ENCODE measurements at places on chromosomes 5 and 9. TPM values are rescaled to one million over a fixed set of nuclear protein-coding genes. Genes with fewer than 3 reads are reported as not detected.

Gene DCAF12
- total RNA-seq: 27.1 TPM

Gene FOXD4L6
- not detected for total RNA-seq

Gene NRG2
- 3.5 TPM for total RNA-seq

Gene GPR151
- total RNA-seq: not detected

Gene RXFP3
- not detected for total RNA-seq

Gene UGCG
- 22.7 TPM for total RNA-seq

Gene SPZ1
- not detected for total RNA-seq

Gene NMUR2
- not detected for total RNA-seq

Gene ARAP3
- total RNA-seq: 5.6 TPM

Gene FAM81B
- not detected for total RNA-seq

Gene KIF4B
- 0.05 TPM for total RNA-seq

Gene TNFSF8
- 0.73 TPM for total RNA-seq

DNA sequence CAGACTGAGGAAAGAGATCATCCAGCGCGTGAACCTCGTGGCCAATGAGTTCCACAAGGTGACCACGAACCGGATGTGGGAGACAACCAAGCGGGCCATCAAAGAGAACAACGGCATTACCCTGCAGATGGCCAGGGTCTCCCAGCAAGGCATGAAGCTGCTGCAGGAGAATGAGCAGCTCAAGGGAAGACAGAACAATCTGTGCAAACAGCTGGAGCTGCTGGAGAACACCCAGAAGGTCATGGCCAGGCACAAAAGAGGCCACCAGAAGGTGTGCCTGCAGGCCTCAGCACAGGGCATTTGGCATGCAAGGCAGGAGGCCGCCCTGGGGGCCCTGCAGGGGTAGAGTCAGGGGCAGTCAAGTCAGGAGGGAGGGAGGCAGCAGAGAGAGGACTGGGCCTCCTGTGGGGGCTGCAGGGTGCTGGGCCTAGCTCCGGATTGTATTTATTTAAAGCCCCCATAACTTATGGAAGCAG, 4.2 kb downstream of the PTRH1 start:
- DNase-seq: no peak

GRCh38 chr5:168317521-168318147, 26.2 kb downstream of the WWC1 start:
- DNase-seq: no peak

GRCh38 chr9:136021872-136022681, 60.9 kb upstream of the UBAC1 start:
- DNase-seq: peak; percentile 11

DNA sequence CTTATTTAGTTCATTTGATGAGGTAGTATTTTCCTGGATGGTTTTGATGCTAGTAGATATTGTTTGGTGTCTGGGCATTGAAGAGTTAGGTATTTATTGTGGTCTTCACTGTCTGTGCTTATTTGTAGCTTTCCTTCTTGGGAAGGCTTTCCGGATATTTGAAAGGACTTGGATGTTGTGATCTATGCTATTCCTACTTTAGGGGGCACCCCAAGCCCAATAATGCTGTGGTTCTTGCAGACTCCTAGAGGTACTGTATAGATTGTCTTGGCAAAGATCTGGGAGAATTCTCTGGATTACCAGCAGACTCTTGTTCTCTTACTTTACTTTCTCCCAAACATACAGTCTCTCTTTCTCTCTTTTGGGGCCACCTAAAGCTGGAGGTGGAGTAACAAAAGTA, 315.7 kb downstream of the MAT2B start:
- DNase-seq: no peak

- no peak for DNase-seq
These were observed 627.7 kb downstream of the CCDC171 start for GRCh38 chr9:16180546-16180945.

GRCh38 chr5:77209495-77210090, 887 bp upstream of the PDE8B start:
- no peak for DNase-seq

GRCh38 chr9:98254228-98255060, 1.0 kb downstream of the TBC1D2 start:
- DNase-seq: no peak

GRCh38 chr5:78182838-78183237, 111.7 kb downstream of the AP3B1 start:
- DNase-seq: no peak

DNA sequence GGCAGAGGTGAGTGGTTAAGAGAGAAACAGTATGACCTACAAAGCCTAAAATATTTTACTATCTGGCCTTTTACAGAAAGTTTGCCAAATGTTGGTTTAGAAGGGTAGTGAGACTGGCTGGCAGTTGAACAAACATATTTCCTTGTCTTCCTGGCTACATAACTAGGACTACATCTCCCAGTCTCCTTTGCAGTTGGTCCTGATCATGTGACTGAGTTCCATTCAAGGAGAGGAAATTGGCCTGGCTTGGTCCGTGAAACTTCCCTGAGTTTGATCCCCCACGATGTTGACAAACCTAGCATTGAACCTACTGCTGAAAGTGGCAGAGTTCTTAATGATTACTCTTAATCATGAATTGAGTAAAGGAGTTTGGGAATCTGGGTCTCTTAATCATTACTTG, 280.8 kb downstream of the SLIT3 start:
- no peak for DNase-seq

- no peak for DNase-seq
These were observed 168.6 kb downstream of the CARTPT start for GRCh38 chr5:71887680-71888079.

- DNase-seq: no peak
These were observed 22.3 kb downstream of the TTF1 start for GRCh38 chr9:132384376-132384775.

- no peak for DNase-seq
These were observed 3.8 kb downstream of the RNF44 start for GRCh38 chr5:176533390-176533789.

- DNase-seq: no peak
These were observed 92.8 kb downstream of the SNX18 start for GRCh38 chr5:54610197-54610944.

DNA sequence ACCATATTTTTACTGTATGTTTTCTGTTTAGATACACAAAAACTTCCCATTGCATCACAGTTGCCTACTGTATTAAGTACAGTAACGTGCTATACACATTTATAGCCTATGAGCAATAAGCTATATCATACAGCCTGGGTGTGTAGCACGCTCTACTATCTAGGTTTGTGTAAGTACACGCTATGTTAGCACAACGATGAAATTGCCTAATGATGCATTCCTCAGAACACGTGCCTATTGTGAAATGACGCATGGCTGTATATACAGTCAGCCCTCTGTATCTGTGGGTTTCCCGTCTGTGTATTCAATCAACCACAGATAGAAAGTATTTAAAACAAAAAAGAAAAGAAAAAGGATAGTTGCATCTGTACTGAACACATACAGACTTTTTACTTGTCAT, 64.2 kb downstream of the SGCD start:
- no peak for DNase-seq

- DNase-seq: no peak
These were observed 2.3 kb upstream of the FUT7 start for GRCh38 chr9:137034039-137034708.

DNA sequence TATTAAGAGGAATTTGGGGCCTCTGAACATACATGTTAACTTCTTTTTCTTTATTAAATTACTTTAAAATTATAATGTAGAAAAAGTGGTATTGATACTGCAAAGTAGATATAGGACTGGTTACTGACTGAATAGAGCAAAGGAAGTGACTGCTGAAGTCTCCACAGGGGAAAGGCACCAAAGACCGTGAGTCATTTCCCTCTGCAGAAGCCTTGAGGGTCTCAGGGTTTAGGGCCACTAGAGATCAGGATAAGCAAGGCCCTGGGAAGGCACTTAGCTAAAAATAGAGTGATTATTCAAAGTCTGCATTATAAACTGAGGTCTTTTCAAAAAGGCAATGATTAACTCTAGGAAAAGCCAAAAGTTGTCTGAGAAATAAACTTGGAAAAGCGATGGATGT, 44.7 kb upstream of the ITGA1 start:
- DNase-seq: no peak

DNA sequence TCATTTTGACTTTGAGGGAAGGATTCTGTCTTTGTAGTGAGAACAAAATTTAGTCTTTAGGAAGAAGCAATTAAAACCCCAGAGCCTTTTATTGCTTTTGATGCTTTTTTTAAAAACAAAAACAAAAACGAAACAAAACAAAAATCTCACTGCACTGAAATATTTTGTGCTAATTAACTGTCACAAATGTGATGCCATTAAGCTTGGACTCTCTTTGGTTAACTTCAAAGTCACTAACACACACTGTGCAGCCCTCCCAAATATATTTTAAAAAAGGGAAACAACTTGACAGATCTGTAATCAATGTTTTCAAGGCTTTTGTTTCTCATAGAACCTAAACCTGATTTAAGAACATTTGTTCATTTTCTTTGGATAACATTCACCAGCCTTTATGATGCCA, 290.7 kb downstream of the MAST4 start:
- DNase-seq: no peak

- DNase-seq: no peak
These were observed 56.1 kb downstream of the IRX2 start for GRCh38 chr5:2695200-2695891.

GRCh38 chr5:35325836-35326235, 95.5 kb upstream of the PRLR start:
- DNase-seq: no peak

- no peak for DNase-seq
These were observed 147.6 kb downstream of the NR2F1-AS1 start for GRCh38 chr5:93433422-93433821.

DNA sequence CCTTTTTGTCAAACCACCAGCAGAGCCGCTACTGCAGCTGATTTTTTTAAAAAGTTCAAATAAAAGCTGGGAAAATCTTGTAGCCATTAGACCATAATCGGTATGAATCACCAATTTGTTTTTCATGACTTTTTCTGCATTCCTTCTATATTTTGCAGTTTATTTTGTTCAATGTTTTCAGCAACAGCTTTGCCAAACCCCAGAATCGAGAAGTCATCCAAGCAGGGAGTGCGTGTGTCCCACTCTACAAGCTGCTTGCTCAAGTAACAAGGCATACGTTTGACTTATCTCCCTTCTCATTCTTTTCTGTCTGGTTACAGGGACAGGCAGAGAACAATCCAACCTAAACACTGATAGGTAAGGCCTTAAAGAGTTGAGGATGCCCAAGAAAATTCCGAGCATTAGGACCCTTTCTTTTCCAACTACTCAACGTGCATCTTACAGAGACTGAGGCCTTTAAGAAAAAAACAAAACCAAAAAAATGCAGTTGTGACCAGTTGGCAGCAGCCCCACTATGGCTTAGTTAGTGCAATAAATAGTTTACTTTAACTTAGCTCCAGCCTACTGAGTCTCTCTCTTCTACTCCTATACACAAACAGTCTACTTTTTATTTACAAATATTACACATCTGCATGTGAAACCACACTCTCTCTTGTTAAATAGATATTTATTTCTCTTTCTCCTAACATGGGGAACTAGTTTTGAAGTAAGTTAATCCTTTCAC, 134.7 kb upstream of the SLIT3 start:
- no peak for DNase-seq

- no peak for DNase-seq
These were observed 113.4 kb downstream of the TLE1 start for GRCh38 chr9:81575956-81576355.

DNA sequence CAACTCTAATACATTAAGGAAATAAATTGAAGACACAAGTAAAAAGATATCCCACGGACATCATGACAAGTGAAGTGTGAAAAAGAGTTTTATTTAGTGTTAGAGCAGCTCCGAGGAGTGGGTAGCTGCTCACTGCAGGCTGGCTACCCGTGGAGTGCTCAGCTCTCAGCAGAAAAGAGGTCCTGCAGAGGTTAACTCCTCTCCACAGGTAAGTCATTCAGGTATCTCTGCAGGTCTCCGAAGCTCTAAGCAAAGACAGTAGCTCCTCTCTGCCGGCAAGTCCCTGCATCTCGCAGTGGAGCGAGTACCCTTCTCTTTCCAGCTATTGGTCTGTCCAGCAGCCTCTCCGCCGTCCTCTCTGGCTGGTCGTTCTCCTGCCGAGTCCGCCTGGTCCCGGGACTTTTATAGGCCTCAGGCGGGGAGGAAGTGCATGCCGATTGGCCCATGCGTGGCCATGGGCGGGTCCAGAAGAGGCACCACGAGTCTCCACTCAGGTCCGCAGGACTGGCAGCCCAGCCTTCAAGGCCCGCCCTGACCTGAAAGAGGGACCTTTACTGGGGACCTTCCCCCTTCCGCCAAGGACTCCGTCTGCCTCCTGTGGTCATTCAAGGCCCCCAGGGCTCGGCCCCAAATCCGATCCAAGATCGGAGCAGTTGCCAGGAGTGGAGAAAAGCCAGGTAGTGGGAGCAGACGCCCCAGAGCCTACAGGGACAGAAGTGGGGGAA, 29.9 kb downstream of the BTNL9 start:
- no peak for DNase-seq

- DNase-seq: no peak
These were observed 798.5 kb upstream of the ARRDC3 start for GRCh38 chr5:92181656-92182055.

- DNase-seq: no peak
These were observed 225.9 kb upstream of the NR4A3 start for GRCh38 chr9:99595796-99596195.

DNA sequence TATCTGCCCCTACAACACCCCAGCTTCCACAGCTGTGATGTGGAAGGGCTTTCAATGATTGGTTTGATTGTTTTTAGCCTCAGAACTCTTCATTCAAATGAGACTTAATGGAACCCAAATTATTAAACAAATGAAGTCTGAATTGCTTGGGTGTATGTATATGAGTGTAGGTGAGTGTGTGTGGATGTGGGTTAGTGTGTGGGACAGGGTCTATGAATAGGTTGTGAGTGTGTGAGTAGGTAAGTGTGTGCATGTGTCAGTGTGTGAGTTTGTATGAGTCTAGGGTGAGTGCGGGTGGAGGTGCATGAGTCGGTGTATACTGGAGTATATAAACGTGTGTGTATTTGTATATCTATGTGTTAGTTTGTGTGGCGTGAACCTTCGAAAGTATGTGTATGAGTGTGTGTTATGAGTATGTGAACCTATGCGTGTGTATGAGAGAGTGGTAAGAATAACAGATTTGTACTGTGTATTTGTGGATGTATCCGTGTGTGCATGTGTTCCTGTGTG, 26.9 kb downstream of the COL15A1 start:
- DNase-seq: no peak

DNA sequence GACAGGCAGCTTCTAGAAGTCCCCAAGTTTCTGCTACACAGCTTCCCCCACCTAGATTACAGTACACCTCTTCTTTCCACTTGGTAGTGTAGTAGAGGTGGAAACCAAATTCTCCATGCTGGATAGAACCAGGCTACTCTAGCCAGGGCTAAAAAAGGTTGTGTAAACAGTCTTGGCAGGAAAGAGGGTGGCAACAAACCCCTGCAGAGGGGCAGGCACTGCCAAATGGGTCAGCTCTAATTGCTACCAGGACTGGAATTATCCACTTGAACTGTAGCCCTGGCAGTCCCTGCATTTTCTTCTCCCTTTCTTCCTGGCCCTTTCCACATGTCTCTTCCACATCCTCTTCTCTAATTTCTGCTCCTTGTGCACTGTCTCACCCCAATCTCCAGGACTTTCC, 24.8 kb downstream of the RANBP3L start:
- DNase-seq: no peak

GRCh38 chr5:14415024-14415697, 166.4 kb upstream of the OTULINL start:
- DNase-seq: no peak
